ENCODE measurements at places on chromosomes 7 and 10.

- no peak for DNase-seq
These were observed 11.2 kb upstream of the JAZF1 start for GRCh38 chr7:28191751-28192150.

DNA sequence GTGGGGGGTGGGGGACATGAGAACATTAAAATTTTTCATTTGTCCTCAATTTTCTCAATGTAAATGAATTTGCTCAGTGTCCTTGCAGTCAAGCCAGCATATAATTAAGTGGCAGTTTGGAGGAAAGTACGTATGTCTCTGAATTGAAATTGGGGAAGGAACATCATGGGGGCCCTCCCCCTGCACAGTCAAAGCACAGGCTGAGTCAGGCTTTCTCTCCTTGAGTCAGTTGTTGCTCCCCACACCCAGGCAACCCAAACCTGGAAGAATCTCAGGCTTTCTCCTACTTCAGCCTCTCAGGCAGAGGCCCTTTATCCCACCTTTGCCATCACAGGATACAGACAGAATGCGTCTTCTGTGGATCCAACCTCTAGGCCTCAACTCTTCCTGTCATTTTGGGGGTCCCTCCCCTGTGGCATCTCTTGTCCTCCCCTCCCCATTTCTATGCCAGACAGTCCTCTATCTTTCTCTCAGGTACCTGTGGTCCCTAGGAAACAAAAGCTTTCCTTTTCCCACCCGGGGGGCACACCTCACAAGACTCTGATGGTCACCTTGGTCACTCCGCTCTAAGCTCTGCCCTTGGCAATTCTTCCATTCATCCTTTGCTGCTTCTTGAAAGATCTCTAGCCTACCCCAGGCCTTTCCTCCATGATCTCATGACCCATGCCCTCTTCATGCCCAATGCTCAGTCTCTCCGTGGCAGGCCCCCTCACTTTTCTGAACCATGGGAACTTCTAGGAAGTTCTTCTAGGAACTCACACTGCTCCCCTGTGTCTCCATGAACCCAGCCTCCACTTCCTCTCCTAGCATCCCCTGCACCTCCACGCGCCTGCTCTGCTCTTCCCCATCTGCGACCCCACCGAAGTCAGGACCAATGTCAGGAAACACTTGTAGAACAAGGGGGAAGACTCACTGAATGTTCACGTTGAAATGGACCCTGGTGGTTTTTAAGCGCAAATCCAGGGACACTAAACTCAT lies 40.4 kb downstream of the CREB3L2 start:
- no peak for DNase-seq

GRCh38 chr7:101128040-101128834 lies 1.3 kb downstream of the SERPINE1 start:
- no peak for DNase-seq

DNA sequence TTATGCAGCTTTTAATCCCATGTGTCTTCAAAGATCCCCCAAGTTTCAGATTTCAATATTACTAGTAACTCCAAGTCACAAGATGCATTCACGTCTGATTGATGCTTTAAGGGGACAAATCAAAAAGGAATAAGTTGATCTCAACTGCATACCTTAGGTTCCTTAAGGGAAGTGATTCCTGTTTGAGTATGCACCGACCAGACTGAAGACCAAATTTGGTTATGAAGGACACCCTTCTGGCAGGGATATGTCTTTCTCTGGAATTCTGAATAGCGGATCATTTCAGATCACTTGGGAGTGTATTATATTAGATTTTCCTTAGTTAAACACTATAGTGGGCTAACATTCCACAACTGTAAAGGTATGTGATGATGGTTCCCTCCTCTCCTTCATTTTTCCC lies 4.3 kb downstream of the KIF5B start:
- no peak for DNase-seq

GRCh38 chr7:15802425-15802824 lies 115.9 kb upstream of the MEOX2 start:
- no peak for DNase-seq

DNA sequence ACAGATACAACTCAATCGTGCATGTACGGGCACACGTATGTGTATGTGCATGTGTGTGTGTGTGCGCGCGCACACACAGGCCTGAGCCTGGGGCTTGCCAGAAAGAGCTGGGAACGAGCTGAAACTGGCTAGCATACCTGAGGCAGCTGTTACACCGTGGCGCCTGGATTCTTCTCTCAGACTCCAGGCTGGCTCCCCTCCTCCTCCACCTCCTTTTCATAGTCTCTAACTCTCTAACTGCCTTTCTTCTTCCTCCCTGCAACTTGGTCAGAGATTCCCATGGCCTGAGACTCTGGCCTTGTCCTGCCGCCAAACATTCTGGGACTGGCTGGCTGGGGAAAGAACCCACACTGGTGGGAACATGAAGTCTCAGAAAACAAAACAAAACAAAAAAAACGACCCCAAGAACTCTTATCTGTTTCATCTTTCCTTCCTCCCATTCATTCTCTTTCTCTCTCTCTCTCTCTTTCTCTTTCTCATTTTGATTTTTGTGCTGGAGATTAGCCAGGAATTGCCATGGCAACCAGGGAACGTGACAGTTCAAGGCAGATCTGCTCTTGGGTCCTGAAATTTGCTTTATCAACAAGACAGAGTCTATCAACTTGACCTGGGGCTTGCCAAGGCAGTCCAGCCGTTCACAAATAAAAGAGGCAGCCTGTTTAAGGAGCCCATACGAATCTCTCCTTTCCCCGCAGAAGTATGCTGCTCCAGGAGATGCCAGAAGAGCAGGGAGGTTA lies 76.8 kb upstream of the SEM1 start:
- no peak for DNase-seq

GRCh38 chr7:149588930-149589329 lies 91.3 kb upstream of the ZNF746 start:
- no peak for DNase-seq

- DNase-seq = no peak
These were observed 65.5 kb downstream of the SPAG6 start for GRCh38 chr10:22410846-22411245.

DNA sequence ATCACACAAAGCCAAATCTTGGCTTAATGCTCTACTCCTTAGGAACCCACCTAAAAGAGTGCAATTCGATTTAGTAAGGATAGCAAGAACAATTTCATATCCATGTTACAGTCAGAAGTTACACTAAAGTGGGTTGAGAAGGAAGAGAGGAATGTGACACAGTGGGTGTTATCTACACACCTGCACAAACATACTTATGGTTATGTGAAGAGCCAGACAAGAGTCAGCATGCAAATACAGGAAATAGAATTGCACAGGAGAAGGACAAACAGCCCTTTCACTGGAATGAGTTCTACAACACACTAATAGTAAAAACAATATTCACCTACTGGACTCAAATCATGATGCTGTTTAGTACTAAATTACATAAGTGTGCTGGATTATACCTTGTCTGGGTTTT lies 262.8 kb downstream of the DGKB start:
- no peak for DNase-seq

DNA sequence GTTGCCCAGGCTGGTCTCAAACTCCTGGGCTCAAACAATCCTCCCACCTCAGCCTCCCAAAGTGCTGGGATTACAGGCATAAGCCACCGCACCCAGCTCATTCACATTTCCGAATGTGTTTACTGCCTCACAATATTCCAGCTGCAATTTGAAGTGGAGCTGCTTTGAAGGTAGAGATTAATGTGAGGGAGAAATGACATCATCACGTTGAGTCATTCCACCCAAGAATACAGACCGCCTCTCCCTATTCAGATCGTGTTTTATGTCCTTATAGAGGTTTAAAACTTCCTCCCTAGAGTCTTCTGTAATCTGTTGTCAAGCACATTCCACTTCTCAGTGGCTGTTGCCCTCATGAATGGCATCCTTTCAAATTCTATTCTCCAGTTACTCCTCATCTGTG lies 100.4 kb upstream of the PDGFA start:
- DNase-seq = no peak
